ENCODE measurements at places on chromosomes 12 and 14. TPM values are rescaled to one million over a fixed set of nuclear protein-coding genes. Genes with fewer than 3 reads are reported as not detected.

The SLCO1B1 gene
- total RNA-seq, result 0.06 TPM

The ATP5F1B gene
- 536 TPM for total RNA-seq

The CFAP73 gene
- total RNA-seq, result 7.6 TPM

The KLHL33 gene
- total RNA-seq, result 0.89 TPM

The LTBP2 gene
- total RNA-seq, result 23.9 TPM

The SNW1 gene
- 73.2 TPM for total RNA-seq

The MSRB3 gene
- 24.0 TPM for total RNA-seq

The SYCP3 gene
- 0.28 TPM for total RNA-seq

The BIN2 gene
- 7.2 TPM for total RNA-seq

DNA sequence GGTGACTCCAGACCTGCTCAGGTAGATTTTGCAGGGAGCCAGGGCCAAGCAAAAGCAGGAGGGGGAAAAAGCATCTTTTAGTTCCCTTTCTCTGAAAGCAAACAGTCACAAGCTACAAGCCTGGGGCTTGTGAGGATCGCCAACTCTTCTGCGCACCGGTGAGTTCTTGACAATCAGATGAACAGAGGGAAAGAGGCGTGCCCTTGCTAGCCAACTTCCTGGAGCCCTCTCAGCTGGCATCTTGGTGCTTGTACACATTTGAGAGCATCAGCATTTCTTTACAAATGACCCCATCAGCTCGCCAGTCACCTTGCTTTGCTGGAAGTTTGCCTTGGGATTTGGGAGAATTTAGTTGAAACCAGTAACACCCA lies 55.5 kb downstream of the ZNF664 start:
- DNase-seq, result no peak

GRCh38 chr12:51065530-51065929 lies 17.4 kb downstream of the LETMD1 start:
- DNase-seq, result no peak

DNA sequence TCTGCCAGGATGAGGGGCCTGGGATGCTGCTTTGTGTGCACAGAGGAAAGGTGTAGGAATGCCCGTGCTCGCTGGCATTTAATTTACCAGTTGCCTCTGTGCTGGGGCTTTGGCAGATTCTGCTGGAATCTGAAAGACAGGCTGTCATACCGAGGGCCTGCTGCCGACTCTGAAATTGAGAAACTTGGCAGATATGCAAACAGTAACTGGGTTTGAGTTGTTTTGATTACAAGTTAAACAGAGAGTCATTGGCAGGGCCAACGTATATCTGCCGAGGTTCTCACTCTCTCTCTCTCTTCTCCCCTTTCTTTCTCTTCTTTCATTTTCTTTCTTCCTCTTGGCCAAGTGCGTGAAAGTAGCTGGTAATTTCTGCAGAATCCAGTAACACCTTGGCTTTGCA lies 618.7 kb downstream of the VRK1 start:
- peak; percentile 55 for DNase-seq

- no peak for DNase-seq
Measured at GRCh38 chr12:103637429-103637828, 50.4 kb downstream of the STAB2 start.

- DNase-seq, result no peak
Measured at GRCh38 chr12:117255386-117255785, 65.1 kb upstream of the FBXO21 start.

DNA sequence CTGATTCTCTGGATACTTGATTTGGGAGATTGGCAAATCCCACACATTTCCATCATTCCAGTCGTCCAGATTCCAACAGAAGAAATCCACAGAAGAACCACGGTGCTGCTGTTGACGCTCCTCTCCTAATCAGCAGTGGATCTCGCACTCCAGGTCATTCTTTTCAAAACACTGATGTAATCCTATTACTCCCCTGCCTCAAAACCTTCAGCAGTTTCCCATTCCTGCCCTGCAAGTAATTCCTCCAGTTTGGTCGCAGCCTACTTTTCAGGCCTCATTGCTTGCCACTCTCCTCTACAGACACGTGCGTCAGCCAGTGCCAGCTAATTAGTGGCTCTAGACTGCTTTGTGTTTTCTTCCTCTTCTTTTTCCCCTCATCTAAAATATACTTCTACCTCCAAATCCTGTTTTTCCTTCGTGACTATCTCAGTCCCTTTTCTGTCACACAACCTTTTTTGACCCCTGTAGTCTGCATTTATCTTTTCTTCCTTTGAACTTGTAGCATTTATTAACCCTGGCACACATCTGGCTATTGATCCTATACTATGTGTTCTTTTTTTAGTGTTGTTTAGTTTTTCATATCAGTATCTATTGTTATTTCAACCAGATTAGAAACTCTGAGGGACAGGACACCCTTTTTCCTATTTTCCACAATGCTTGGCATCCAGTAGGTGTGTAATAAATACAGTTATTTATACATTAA lies 36.8 kb downstream of the PRORP start:
- no peak for DNase-seq

DNA sequence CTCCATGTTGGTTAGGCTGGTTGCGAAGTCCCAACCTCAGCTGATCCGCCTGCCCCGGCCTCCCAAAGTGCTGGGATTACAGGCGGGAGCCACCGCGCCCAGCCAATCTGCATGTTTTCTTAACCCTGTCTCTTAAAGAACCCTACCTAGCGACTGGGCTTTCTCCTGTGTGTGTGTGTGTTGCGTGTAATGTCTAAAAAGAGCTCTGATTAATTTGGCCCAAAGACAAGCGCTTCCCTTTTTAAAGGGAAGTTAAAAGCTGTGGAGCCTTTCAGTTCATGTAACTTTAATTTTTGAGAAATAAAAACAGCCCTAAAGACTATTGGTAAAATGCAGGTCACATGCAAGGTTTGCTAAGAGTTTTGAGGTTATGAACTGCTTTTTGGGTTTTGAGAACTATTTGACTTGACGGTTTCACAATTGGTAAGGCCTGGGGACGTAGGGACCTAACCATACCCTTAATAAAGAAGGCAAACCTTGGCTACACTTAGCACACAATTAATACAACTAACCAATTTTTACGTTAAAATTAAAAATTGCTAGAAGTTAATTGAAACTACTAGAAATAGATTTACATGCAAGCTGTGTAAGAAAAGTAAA lies 103.2 kb downstream of the KCNMB4 start:
- no peak for DNase-seq

- no peak for DNase-seq
Measured at GRCh38 chr12:1252758-1253157, 261.7 kb downstream of the ERC1 start.

DNA sequence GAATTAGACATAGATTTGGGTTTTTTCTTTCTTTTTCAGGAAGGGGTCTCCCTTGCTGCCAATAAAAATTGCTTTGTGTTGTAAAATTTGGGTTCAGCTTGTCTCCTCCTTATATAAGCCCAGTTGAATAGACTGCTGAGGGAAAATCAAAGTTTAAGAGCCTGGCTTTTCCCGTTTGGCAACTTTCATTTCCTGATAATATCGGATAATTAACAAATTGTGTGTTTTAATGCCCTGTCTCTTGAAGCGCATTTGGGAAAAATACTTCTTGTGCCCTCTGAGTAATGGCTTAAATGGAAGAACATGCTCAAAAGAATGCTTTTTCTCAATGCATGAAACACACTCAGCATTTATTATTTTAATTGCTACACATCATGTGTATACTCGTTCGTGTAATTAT lies 198.0 kb upstream of the DCN start:
- no peak for DNase-seq

DNA sequence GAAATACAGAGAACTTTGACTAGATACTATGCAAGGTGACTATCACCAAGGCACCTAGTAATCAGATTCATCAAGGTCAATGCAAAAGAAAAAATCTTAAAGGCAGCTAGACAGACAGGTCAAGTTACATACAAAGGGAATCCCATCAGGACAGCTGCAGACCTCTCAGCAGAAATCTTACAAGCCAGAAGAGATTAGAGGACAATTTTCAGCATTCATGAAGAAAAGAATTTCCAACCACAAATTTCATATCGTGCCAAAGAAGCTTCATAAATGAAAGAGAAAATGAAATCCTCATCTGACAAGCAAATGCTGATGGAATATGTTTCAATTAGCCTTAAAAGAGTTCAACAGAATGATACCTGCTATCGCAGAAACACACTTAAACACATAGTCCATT lies 913.7 kb downstream of the RPS29 start:
- no peak for DNase-seq

- DNase-seq, result no peak
Measured at GRCh38 chr12:43736927-43737440, 21.6 kb downstream of the PUS7L start.

- no peak for DNase-seq
Measured at GRCh38 chr14:71629250-71629649, 303.0 kb upstream of the RGS6 start.

GRCh38 chr12:64951944-64952343 lies 127.5 kb downstream of the TBC1D30 start:
- peak; percentile 6 for DNase-seq

GRCh38 chr12:75419841-75420240 lies 29.0 kb downstream of the GLIPR1L2 start:
- DNase-seq, result no peak

GRCh38 chr12:47165934-47166333 lies 86.2 kb upstream of the AMIGO2 start:
- no peak for DNase-seq

GRCh38 chr12:5083955-5084849 lies 40.5 kb downstream of the KCNA5 start:
- DNase-seq, result peak; percentile 64

DNA sequence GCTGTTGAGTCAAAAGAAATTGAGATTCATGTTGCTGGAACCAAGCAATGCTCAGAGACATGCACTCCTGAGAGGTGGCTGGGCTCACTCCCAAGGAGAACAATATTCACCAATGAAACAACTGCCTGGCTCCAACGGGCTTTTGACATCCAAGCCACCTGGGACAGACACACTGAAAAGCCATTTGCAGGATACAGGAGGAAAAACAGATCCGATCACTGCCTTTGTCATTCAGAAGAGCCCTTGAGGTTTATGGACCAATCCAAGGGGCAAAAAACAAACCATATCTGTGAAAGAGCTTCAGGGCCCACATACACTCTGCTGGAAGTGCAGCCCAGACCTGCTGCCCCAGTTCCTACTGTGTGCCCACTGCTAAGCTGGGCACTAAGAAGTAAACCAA lies 277.5 kb downstream of the NUAK1 start:
- no peak for DNase-seq

DNA sequence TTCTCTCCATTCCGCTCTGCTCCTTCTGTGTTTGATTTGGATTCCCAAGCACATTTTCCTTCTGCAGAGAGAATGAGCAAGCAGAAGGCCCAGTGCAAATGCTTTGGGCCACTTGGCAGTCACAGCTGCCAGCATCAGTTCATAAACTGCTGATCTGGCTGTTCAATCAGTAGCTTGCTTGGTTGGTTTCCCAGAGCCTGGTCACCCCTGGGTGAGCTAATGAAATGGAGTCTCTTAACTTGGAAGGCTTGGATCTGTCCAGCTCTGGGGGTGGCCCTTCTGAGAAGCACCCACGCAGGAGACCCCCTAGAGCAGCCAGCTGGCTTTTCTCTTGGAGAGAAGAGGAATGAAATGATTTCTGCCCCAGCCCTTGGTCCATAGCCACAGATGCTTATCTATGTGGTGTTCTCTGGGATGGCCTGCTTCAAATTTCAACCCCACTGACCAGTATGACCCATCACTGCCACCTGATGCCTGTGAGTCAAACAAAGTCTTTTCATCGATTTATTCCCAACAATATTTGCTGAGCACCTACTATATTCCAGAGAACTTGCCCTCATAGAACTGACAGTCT lies 30.3 kb downstream of the FAIM2 start:
- DNase-seq, result no peak

GRCh38 chr12:80721326-80721725 lies 4.6 kb downstream of the MYF5 start:
- no peak for DNase-seq

DNA sequence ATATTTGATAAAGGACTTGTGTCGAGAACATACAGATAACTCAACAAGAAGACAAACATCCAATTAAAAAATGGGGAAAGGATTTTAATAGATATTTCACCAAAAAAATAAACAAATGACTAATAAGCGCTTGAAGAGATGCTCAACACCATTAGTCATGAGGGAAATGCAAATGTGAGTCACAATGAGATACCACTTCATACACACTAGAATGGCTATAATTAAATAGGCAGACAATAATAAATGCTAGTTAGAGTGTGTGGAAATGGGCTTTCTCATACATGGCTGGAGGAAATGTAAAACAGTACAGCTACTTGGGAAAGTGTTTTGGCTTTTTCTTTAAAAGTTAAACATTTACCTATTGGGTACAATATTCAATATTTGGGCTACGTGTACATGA lies 34.8 kb downstream of the DLK1 start:
- DNase-seq, result no peak

GRCh38 chr12:15580431-15580830 lies 208.8 kb downstream of the EPS8 start:
- no peak for DNase-seq

DNA sequence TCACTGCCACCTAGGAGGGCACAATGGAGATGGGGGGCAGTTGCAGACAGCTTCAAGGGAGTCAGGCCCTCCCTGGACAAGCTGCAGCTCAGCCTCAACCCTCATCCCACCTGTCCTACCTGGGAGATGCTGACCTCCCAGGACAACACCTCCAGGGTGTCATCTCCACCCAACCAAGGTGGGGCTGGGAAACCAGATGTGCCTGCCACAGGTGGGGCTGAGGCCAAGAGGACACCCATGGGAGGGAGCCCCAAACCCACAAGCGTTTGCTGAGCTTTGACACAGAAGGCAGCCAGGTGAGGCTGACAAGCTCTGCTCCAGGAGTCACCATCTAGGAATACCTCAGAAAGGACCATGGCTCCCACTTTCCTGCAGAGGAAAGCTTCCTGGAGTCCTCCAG lies 31.5 kb downstream of the ZFP36L1 start:
- no peak for DNase-seq

DNA sequence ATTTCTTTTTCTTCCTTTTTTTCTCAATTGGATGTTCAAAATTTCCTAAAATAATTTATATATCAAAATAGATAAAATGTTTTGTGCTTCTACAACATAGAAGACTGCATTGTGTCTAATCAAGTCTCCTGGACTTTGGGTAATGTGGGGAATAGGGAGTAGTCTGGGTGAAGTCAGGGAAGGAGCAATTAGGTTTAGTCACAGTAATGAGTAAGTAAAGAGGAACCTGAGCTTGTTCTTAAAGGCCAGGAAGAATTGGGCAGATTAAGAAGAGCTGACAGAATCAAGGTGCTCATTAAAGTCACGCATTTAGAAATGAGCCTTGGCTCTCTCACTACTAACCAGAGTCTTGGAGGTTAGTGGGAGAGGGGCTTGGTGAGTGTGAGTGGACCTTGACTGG lies 233.3 kb upstream of the SSTR1 start:
- DNase-seq, result no peak

DNA sequence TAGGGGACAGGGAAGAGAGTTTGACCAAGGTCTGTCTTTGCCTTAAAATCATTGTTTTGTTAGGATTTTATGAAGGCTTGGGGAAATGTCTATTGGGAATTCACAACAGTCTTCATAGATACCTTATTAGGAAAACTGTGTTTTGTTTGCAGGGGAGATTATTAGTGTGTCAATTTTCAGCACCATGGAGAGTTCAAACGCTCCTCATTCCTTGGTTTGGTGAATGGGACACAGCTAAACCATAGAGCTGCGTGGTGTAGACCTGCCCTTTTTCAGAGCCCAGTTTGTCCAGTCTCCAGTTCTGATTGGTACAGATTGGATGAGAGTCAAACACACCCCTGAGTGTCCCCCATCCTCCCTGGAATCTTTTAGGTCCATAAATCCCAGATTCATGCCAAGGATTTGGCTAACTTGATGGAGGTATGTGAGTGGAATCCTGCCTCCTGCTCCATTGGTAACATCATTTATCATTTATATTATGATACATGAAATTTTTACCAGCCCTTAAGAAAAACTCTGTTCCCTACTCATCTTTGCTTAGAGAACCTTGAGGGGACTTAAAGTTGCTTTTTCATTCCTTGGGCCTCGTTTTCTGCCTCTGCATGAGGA lies 12.0 kb downstream of the NGDN start:
- DNase-seq, result no peak
